ENCODE measurements at places on chromosomes 4 and X.

GRCh38 chr4:8707045-8707781 lies 114.6 kb downstream of the CPZ start:
- DNase-seq, result no peak

- DNase-seq, result no peak
These were observed 28.2 kb downstream of the ANKRD50 start for GRCh38 chr4:124684301-124684700.

GRCh38 chrX:77786365-77786680 lies 307 bp upstream of the ATRX start:
- no peak for DNase-seq

DNA sequence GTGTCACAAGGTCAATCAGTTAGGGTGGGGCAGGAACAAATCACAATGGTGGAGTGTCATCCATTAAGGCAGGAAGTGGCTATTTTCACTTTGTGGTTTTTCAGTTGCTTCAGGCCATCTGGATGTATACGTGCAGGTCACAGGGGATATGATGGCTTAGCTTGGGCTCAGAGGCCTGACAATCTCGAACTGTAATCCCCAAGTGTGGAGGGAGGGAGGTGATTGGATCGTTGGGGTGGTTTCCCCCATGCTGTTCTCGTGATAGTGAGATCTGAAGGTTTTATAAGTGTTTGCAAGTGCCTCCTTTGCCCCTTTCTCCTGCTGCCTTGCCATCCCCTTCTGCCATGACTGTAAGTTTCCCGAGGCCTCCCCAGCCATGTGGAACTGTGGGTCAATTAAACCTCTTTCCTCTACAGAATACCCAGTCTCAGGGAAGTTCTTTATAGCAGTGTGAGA lies 36.7 kb upstream of the STS start:
- peak; percentile 46 for DNase-seq

- DNase-seq, result no peak
These were observed 116.3 kb upstream of the NRK start for GRCh38 chrX:105706041-105706440.

DNA sequence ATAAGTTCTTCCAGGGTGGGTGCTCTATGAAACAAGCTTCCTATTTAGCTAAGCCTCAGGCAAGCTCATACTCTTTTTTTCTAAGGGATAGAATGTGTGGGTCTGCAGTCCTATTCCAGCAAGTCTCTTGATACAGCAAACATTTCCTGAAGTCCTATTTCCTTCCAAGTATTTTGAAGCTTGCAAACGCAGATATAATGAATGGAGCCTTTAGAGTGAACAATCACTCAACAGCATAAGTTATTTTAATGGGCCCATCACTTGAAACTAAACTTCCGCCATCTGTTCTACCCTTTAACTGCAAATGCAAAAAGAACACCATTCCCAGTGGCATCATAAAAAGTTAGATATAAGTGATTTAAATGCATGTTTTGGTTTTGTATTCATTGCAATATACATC lies 108.3 kb upstream of the TAPT1 start:
- DNase-seq, result no peak

DNA sequence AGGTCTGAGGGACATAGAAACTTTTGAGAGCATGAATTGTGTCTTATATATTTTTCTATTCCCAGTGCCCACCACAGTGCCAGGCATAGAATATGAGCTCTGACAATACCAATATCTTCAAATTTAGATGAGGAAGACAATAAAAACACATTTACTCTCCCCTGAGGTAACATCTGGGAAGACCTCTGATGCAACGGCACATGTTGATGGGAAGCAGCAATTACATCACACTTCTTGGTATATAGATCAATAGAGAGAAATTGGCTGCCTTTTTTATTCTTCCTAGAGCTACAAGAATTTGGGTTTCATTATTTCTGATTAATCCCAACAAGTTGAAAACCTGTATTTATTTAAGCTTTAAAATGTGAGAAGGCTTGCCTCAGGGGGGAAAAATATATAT lies 67.4 kb upstream of the SMAD1 start:
- no peak for DNase-seq

DNA sequence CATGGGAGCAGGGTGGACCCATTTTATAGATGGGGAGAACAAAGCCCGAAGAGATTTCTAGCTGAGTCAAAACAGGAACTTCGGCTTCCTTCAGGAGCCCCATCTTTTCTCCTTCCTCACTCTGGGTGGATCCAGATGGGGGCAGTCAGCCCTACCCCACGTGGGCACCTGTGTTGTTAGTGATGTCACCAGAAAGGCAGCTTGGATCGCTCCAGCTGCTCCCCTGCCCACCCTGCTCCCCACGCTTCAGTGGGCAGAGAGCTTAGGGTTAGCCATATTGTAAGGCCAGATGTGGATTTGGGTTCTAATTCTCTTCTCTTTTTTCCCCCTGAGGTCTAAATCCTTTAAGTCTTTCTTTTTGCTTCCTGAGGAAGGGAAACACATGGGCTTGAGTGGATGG lies 132.3 kb upstream of the PJA1 start:
- DNase-seq, result no peak

DNA sequence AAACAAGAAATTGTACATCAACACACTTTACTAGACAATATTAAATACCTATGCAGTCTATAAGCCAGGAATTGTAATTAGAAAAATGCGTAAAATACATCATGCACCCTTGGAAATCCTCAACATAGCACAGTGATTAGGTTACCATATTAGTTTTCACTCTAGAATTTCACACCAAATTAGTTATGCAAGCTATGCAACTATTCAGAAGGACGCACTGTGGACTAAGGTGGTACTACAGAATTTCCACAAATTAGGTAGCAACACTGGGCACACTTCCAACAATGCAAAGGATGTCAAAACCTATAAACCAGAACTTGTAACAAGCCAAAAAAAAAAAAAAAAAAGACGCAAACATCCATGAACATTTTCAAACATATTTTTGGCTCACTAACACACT lies 71.1 kb upstream of the ZCCHC13 start:
- peak; percentile 15 for DNase-seq

DNA sequence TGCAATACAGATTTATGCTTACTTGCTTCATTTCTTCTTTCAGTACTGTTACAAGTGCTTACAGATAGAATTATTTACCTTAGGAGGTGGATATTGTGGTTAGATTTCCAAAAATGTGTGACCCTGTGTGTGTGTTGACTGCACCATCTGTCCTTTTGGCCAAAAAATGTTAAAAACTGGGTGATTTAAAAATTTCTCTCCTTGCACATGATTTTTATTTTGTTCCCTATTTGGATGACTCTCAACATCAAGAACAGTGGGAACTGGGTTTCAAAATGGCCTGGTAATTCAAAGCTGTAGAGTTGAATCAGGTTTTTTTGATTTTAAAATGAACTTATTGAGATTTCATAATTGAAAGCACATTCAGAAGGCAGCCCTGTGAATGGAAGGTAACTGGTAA lies 1132.9 kb downstream of the RAPGEF2 start:
- no peak for DNase-seq

DNA sequence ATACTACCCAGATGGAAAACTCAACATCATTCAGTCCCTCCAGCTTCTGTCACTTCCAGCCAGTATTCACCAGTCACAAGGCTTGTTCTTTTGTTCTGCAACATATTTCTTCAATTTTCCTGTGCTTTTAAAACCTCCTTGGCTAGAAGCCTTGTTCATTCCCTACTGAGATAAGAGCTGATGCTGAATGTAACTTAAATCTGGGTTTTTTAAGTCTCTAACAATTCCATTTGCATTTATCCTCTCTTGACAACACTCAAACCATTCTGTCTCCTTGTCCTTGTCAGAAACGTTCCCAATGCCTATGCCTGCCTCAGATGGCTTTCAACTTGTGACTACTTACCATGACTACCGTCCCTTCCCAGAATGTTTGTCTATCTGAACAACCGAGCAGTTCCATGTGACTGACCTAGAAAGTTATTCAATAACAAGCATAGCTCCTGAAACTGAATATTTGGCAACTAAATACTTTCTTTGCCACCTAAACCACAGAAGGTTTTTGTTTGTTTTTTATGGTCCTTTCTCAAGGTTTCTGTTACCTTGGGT lies 682.9 kb upstream of the GALNTL6 start:
- no peak for DNase-seq

- DNase-seq, result peak; percentile 35
These were observed 2.4 kb upstream of the SH3KBP1 start for GRCh38 chrX:19889582-19890342.

DNA sequence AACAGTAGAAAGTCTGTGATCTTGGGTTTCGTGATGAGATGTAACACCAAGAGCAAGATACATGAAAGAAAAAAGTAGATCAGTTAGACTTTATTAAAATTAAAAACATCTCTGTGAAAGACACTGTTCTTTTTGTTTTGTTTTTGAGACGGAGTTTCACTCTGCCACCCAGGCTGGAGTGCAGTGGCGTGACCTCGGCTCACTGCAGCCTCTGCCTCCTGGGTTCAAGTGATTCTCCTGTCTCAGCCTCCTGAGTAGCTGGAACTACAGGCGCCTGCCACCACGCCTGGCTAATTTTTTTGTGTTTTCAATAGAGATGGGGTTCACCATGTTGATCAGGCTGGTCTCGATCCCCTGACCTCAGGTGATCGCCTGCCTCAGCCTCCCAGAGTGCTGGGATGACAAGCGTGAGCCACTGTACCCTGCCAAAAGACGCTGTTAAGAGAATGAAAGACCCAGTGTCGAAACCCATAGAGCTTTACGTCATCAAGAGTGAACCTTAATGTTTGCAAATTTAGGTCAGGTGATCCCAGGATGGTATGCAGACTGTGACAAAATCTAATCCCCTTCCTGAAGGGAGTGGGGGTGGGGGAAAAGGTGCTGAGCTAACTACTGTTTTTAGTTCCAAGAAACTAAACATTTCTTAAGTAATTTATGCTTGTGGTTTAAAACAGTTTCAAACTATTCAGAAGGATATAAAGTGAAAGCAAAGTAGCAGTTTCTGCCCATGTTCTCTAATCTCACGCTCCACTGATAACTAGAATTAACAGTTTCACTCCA lies 8.0 kb downstream of the OFD1 start:
- DNase-seq, result no peak

DNA sequence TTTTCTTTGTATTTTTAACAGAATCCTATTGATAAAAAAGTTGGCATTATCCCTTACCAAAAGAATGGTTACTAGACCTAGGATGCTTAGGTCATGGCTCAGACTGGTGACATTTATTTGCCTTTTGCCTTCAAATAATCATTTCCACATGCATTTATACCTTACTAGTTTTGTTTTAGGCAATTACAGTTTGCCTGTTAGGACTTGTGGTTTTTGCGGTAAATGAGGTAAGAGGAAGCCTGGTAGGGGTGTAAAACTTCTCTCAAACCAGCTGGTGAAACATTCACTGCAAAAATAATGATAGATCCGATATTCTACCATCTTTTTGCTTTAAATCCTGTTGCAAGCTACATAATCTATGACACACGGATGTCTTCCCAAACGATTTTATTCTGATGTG lies 12.1 kb downstream of the LAMP2 start:
- DNase-seq, result no peak

- no peak for DNase-seq
These were observed 65.0 kb downstream of the HUWE1 start for GRCh38 chrX:53621418-53621986.

- DNase-seq, result peak; percentile 88
These were observed 25.3 kb downstream of the FAM241A start for GRCh38 chr4:112170451-112170993.

- peak; percentile 66 for DNase-seq
These were observed 2.1 kb downstream of the GAB3 start for GRCh38 chrX:154748712-154749339.

DNA sequence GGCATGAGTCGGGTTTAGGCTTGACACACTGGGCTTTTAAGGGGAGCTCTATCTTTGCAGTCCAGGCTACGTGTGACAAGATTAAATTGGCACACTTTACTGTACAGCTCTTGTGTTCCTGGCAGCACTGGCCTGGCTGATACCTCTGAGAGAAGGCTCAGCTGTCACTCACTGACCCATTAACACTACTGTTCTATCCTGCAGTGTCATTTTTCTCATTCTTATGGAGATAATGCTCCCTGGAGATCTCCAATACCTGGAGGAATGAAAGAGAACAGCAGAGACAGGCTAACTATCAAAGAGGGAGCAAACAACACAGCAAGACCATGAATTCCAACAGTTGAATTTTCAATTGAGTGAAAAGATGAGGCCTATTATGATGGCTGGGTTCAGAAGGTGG lies 1.7 kb upstream of the PDHA2 start:
- DNase-seq, result no peak
